Activated naive CD4-positive, alpha-beta T cell (primary cell): ENCODE measurements at places on chromosomes 16 and 17.

- DNase-seq: no peak
Measured at GRCh38 chr17:76871668-76872067, 3.5 kb downstream of the MGAT5B start.

DNA sequence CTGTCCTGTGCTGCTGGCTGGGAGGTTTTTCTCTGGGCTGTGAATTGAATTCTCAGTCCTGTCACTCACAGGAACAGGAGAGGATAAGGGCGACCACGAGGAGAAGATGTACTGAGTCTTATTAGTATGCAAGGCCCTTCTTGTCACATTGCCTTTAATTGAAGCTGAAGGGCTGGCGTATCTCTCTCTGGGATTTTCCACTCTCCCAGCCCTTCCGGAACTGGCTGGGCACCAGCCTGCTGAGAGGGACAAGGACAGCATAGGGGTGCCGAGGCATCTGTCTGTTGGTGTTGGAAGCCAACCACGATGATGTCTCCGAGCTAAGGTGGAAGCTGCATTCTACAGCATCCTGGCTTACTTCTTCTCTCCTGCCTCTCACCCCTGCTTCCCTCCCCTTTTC, 33.2 kb downstream of the GPRC5B start:
- no peak for DNase-seq

GRCh38 chr16:49597796-49598195, 224.2 kb downstream of the C16orf78 start:
- no peak for DNase-seq

GRCh38 chr16:1708768-1709180, 2.8 kb downstream of the MAPK8IP3 start:
- no peak for DNase-seq

GRCh38 chr17:83195330-83196023, 116.1 kb downstream of the METRNL start:
- DNase-seq: no peak

DNA sequence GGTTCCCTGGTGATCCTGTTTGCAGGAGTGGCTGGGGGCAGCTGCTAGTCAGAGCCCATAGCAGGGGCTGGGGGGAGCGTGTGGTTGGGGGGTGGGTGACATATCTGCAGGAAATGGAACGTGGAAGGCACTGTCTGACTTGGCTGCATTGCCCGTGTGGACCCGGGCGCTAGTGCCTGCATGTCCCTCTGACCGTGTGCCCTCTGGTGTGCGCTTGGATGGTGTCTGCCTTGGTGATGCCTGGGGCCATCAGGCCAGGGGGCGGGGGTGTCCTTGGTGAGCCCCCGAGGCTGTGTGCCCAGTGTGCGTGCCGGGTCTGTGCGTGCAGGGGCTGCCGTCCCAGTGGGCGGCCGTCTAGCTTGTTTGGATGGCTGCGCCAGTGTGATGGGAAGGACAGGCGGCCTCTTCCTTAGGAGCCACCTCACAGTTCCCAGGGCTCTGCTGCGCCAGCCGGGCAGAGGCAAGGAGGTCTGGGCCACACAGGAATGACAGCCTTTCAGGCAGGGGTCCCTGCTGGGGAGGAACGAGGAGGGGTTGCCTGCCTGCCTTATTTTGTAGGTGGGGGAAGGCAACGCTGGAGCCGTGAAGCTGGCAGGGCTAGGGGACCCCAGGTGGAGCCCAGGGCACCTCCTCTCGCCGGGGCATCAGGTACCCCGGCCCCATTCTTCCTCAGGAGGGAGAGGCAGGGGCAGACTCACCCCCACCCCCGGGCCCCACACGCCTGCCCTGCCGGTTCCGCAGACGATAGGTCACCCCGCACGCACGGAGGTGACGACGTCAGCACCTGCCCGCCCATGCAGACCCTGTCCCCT, 693 bp downstream of the NDRG4 start:
- no peak for DNase-seq

- DNase-seq: no peak
Measured at GRCh38 chr16:84941921-84942320, 69.4 kb downstream of the ZDHHC7 start.

GRCh38 chr17:79645022-79645776, 34.3 kb upstream of the RBFOX3 start:
- no peak for DNase-seq

GRCh38 chr16:1103636-1103980, 7.6 kb upstream of the C1QTNF8 start:
- no peak for DNase-seq

- DNase-seq: no peak
Measured at GRCh38 chr17:36463916-36464764, 22.3 kb upstream of the ZNHIT3 start.

DNA sequence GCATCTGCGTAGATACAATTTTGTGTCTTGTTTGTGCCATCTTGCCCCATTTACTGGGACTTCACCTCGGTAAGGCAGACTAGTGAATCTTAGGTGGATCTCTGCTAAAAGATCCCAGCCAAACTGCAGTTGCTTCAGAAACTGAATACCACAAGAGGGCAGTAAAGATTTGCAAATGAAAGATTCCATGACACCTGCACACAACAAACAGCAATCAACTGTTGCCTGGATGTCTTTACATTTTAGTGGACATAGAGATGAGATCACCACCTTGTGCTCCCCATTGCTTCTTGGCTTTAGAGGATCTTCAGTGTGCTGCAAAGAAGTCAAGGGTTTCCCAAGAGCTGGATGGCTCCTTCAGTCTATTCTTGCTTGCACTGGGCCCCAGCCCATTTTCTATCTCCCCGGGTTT, 119.2 kb upstream of the CACNG5 start:
- no peak for DNase-seq

DNA sequence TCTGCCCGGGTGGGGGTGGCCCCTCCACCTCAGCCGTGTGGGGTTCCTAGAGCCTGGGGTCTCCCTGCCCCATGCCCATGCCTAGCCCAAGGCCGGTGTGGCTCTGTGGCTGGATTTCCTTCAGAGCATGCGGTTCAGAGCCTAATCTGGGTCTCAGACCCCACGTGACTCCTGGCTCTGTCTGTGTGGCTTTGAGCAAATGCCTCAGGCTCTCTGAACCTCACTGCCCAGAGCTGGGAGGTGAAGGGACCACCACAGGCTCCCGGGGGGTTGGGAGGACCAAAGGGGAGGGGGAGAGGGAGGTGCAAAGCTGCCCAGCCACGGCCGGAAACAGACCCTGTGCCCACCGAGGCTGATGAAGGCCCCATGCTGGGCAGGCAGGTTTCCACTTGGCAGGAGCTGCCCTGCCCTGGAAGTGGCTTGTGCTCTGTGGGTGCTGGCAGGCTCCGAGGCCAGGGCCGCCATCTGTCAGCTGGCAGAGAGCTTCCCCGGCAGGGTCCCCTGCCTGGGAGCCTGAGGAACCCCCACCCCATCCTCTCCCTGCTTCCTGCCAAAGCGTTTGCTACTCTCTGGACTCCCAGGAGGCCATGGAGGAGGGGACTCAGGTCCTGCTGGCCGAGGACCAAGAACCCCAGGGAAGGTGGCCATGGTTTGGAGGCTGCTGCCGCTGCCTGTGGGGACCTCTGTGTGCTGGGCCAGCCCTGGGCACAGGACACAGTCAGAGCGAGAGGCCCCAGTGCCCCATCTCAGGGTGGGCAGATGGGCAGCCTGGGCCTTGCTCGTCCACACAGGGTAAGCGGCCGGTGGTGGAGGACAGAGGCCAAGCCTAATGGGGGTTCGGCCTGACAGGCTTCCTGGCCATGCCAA, 4.0 kb downstream of the CDH15 start:
- DNase-seq: no peak

DNA sequence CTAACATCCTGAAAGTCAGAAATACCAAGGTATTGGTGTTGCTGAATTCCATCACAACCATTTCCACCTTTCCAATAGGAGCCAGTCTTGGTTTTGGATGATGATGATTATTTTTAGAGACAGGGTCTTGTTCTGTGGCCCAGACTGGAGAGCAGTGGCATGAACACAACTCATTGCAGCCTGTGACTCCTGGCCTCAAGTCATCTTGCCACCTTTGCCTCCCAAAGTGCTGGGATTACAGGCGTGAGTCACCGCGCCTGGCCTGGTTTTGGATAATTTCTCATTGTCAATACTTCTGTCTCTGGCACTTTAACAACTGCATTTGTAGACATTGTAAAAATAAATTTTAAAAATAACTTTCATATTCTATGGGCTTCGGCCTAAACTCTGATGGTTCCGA, 22.6 kb downstream of the STAT5B start:
- no peak for DNase-seq

GRCh38 chr17:34760931-34761495, 181.6 kb downstream of the TMEM132E start:
- no peak for DNase-seq

DNA sequence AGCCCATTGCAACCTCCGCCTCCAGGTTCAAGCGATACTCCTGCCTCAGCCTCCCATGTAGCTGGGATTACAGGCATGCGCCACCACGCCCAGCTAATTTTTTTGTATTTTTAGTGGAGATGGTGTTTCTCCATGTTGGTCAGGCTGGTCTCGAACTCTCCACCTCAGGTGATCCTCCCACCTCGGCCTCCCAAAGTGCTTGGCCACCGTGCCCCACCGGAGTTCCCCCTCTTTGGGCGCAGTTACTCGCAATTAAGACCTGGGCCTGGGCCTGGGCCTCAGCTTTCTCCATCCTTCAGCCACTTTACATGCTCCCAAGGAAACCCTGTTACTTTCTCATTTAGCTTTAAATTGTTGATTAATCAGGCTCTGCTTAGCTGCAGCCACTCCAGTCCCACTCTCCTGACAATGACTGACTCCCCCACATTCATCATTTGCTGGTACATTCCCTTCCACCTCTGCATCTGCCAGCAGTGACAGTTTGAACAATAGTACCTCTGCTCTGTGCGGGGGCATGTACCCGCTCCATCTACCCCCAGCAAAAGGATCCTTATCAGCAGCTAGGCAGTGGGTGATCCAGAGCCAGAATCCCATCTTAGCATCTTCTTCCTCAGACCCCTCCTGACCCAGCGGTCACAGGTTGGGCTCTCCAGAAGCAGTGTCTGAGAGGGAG, 47.2 kb upstream of the SLC47A1 start:
- no peak for DNase-seq

DNA sequence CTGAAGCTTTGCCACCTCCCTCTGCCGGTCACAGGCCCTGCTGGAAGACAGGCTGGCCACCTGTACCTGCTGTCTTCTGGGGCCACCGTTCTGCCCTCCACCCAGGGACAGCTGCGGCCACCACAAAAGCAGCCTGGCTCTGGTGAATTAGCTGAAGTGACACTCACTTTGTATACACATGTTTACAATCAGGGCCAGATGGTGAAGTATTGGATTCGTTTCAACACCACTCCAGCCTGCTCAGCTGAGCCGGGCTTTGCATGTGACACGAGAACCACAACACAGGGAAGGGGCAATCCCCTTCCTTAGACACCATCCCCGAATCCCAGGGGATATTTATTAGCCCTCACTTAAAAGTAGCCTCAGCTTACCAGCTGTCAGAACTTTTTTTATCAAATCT, 191.5 kb upstream of the RPL38 start:
- DNase-seq: no peak

DNA sequence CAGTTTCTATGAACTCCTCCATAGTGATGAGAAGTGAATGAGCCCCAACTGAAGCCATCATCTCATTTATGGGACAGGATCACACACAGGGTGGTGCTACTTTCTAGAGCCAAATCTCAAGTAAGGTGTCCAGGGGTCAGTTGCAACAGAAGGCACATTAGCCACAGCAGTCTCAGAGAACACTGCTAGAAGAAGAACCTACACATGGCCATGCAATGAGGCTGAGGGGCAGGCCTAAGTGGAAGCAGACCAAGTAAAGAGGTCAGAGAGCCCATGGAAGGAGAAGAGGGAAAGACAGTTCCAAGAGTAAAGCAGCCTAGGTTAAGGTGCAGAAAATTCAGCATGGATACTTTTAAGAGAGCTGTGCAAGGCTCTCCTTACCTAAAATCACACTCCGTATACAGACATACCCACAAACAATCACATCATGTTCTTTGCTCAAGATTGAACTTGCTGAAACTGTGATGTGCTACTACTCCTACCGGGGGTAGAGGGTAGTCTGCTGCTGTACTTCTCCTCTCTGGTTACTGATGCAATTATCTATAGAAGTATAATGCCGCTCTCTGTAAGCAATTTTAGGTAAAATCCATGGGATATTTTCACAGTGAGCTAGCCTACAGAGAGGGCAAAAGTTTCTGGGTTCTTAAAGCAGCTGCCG, 1.7 kb downstream of the ABCA8 start:
- no peak for DNase-seq

DNA sequence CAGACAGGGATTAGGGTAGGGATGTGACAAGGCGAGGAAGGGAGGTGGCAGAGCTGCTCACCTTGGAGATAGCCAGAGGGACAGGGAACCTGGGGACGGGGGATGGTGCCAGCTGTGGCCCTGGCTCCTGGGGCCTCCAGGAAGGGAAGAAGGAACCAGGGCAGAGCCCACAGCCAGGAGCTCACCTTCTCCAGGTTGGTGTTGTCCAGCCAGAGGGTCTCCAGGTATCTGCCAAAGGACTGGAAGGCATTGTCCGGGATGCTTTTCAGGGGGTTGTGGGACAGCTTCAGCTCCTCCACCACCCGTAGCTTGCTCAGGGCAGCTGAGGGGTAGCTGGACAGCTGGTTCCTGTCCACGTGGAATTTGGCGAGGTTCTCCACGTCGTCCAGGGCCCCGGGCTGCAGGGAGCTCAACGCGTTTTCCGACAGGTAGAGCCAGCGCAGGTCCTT, 801 bp downstream of the CHAD start:
- DNase-seq: no peak
